ENCODE measurements at places on chromosomes 16 and 17.

DNA sequence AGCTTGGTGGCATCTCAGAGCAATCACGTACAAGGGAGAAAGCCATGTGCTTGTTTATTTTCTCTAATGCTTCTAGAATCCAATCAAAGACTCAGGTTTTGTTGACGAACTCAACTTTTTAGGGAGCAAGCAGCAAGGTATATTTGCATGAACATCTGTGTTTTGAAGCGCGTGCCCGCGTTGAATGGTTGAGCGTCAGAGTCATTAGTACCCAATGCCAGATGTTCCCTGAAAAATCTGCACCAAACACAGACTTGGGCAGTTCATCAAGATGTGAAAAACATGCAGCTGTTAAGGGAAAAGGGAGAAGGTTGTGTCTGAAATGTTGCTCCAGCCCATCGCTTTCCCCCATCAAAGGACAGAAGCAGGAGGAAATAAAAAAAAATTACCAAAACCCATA is 170.4 kb downstream of the SNX29 start:
- no peak for DNase-seq

- no peak for DNase-seq
These were observed 3.8 kb downstream of the CIITA start for GRCh38 chr16:10880594-10881452.

DNA sequence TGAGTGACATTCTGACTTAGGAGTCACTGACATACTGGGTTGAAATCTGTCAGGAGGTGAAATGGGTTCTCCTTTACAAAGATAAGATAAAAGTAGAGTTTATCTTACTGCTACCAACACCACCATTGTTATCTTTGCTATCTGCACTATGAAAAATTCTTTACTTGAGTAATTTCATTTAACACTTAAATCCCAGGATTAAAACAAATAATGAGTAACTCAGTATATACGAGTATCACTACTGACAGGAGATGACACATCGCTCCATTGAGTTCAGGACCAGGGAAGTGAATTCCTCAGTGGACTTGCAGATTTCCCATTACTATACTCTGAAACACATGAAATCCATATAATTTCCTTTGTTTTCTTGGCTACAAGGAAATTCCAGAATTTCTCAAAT is 242.1 kb upstream of the NLRP1 start:
- DNase-seq = no peak

DNA sequence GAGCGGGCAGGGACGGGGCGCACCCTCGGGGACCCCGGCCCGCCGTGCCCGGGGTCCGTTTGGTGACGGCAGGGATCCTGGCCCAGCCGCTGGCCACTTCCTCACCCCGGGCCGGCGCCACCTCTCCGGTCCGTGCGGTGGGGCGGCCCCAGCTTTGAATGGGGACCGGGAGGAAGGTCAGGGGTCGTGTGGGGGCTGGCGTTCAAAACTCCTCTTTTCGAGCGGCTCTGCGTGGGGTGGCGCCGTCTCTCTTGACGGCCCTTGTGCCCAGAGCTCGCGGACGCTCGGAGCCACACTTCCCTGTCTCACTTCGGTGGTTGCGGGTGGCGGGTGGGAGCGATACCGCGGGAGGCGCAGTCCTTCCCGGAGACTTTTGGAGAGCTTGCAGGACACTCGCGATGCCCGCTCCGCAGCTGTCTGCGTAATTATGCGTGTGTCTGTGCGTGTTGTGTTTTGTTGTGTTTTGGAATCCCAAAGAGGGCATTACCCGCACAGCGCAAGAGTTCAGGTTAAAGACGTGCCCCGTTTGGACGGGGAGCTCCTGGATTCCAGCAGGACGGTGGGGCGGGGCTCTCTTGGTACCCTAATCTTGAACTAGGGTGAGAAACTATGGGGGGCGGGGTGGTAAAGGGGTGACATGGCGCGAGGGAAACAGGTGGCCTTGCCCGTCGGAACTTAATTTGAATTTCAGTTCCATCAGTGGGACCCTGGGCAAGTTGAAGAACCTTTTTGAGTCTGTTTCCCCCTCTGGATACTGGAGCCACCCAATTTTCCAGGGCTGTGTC is 637 bp downstream of the PLCG2 start:
- DNase-seq = no peak

DNA sequence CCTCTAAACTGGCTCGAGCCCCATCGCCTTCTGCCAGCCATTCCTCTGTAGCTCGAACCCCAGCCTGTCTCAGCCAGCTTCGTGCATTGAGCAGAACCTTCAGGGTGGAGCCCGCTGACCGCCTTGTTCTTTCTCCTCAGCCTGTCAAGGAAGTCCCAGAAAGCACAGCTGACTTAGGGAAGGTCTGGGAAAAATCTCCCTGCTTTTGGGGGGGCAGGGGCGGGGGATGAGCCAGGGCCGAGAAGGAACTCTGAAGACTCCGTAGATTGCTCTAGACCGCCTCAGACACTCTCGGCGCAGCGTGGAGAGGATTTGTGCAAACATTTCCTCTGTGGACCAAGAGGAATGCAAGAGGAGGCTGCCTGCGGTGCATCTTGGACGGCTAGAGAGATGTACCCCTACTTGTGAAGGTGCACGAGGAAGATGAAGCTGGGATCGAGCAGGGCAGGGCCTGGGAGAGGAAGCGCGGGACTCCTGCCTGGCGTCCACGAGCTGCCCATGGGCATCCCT is at the start of gene GLP2R:
GLP2R (plus strand) TSS at position 284 of the 510 bp plus-strand sequence; CDS start at position 424, 140 bp downstream.
- no peak for DNase-seq
